Effector memory CD8-positive, alpha-beta T cell (primary cell): ENCODE measurements at places on chromosomes 3 and 15.
A peak's percentile ranks its signal among the peaks of the same experiment; 100 is the strongest.

DNA sequence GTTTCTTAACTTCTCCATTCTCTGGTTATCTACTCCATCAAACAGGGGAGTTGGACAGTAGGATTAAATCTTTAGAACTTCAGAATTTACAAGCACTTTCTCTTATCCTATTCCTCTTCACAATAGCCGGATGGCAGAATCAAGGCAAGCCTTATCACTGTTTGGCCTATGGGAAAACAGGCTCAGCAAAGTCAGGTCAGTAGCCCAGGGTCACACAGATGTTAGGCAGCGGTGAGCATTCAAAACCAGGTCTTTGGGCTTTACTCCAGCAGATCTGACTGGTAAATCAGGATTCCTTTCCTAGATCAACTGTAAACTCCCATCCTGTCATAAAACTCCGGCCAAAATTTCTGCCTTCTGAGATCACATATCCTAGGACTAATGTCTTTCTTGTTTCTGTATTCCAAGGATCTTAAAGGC lies 258.4 kb downstream of the OPA1 start:
- DNase-seq = no peak

- DNase-seq = no peak
Observed at GRCh38 chr3:133568294-133569014, 5.0 kb upstream of the CDV3 start.

GRCh38 chr3:59845386-59845785 lies 795.6 kb upstream of the CFAP20DC start:
- DNase-seq = no peak

- no peak for DNase-seq
Observed at GRCh38 chr3:123026565-123027291, 835 bp downstream of the SEMA5B start.

DNA sequence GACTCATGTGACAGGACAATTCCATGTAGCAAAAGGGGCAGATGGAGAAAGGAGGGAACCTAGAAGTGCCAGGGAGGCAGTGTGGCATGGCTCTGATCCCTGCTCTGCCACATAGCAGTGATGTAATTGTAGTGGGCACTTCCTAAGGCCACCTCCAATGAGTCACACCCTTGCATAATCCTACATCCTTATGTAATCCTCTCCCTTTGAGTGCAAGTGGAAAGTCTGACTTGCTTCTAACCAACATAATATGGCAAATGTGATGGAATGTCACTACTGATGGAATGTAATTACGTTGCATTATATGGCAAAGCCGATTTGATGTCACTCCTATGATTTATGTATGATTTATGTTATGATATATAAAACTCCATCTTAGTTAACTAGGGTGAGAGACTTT lies 72.9 kb upstream of the ATP2C1 start:
- DNase-seq = no peak

- no peak for DNase-seq
Observed at GRCh38 chr3:177150970-177151627, 46.2 kb downstream of the TBL1XR1 start.

DNA sequence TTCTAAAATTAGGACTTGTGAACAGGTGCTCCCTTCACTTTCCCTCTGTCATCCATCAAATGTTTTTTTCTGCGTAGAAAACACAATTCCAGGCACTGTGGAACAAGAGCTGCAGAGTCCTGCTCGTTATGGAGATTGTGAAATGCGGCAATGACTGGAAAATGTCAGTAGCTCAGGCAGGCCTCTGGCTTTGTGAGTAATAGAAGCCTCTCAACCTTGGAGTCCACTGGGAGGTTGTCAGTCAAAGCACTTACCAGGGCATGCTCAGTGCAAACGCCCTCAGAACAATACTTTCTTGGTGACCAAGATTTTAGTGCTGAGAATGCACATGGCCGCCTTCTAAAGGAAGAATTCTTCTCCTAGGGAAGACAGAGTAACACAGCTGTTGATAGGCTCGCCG lies 26.7 kb upstream of the MED12L start:
- no peak for DNase-seq

- no peak for DNase-seq
Observed at GRCh38 chr3:14434126-14434497, 31.7 kb downstream of the SLC6A6 start.

DNA sequence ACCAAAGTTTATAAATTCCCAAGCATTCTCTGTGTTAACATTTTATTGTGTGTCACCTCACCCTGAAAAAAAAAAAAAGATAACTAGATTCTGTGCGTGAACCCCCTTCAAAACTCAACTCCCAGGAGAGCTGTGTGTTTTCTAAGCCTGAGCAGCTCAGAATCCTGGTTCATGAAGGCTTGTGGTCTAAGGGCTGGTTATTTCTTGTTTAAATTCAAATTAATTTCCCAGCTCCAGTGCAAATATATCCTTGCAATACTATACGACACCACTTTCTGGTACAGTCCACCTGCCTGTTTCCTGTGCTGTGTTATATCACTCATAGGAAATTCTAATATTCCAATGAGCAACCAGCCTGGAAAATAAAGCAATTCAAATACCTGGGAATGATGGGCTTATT lies 23.4 kb upstream of the MYZAP start:
- no peak for DNase-seq

- DNase-seq = no peak
Observed at GRCh38 chr15:29740692-29741311, 81.5 kb downstream of the TJP1 start.

GRCh38 chr3:172065967-172066762 lies 26.8 kb downstream of the FNDC3B start:
- DNase-seq = no peak

- DNase-seq = no peak
Observed at GRCh38 chr3:98972720-98973119, 71.2 kb upstream of the DCBLD2 start.

GRCh38 chr3:51696954-51697353 lies 9.9 kb upstream of the GRM2 start:
- no peak for DNase-seq

- no peak for DNase-seq
Observed at GRCh38 chr3:10335190-10335738, 14.4 kb upstream of the SEC13 start.

DNA sequence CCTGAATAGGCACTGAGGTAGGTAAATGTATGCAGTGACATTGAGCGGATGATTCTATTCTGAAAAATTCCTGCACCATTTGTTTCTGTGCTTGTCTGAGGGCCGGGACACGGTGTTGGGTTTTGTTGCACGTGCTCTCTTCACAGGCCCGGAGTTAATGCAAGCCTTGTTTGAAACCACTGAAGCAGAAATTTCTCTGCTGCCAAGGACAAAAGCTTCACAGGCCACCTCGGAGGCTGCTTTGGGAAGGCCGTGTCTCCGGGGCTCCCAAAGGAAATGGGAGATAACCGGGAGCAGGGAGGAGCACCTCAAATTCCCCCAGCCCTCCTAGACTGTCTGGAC lies 179.4 kb downstream of the OPA1 start:
- DNase-seq = no peak

- DNase-seq = no peak
Observed at GRCh38 chr3:87949189-87949878, 109.5 kb downstream of the CGGBP1 start.

GRCh38 chr15:77122576-77122975 lies 51.7 kb upstream of the TSPAN3 start:
- no peak for DNase-seq

- no peak for DNase-seq
Observed at GRCh38 chr3:4174791-4175190, 128.4 kb upstream of the SETMAR start.

- no peak for DNase-seq
Observed at GRCh38 chr3:186719945-186720739, 3.0 kb downstream of the KNG1 start.

GRCh38 chr3:148992027-148992634 lies 791 bp downstream of the GYG1 start:
- peak; percentile 35 for DNase-seq

- no peak for DNase-seq
Observed at GRCh38 chr3:29169451-29169850, 111.4 kb upstream of the RBMS3 start.

- no peak for DNase-seq
Observed at GRCh38 chr3:181721046-181721875, 9.5 kb downstream of the SOX2 start.

DNA sequence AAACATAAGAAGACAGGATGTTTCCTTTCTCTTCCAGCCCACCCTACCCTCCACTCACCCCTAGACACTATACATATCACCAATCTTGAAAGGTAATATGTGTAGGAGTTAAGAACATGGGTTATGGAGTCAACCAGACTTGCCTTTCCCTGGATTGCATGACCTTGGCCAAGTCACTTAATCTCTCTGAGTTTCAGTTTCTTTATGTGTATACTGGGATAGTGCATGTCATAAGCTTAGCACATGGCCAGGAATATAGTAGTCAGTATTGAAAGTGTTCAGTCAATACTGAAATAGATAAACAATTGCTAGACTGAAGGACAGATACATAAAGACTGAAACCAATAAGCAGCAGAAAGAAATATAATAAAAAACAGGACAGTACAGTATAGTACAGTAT lies 283.2 kb upstream of the STT3B start:
- no peak for DNase-seq

DNA sequence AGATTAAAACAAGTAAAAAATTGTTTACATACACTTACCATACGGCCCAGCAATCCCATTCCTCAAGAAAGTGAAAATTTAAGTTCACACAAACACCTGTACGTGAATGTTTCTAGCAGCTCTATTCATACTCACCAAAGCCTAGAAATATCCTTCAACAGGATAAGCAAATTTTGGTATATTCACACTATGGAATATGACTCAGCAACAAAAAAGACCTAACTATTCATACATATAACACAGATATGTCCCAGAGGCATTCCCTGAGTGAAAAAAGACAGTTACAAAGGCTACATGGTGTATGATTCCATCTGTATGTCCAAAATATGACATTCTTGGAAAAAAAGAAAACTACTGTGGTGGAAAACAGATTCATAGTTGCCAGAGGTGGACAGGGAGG lies 40.1 kb upstream of the THUMPD3 start:
- no peak for DNase-seq

DNA sequence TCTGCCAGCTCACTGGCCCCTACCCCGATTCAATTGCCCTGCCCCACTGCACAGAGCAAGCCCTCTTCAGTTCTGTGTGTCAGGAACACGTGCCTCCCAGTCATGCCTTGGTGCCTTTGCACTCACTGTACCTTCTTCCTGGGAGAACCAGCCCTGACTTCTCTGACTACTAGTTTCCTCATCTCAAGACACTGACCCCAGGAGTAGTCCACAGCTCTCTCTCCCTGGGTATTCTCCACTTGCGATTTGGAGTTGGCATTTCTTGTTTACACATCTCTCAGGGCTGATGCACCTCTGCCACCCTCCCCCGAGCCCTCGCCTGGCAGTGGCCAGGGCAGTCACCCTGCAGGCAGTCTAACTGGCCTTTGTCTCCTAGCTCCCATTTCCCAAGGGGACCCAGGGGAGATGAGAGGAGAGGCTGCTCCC lies 5.7 kb downstream of the CISH start:
- no peak for DNase-seq

DNA sequence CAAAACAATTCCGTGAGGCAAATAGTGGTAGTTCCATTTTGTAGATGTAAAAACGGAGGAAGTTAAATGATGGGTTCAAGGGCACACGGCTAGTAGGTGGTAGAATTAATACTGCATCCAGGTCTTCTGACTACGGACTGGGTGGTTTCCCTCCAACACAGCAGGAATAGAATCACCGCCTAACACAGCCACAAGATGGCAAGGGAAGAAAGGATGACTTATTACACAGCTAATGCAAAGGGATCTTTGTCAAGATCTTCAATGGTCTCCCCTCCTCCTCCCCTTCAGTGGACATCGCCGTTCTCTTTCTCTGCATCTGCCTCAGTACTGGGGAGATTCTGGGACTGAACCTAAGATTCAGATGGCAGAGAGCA lies 524 bp upstream of the TOPBP1 start:
- peak; percentile 11 for DNase-seq

DNA sequence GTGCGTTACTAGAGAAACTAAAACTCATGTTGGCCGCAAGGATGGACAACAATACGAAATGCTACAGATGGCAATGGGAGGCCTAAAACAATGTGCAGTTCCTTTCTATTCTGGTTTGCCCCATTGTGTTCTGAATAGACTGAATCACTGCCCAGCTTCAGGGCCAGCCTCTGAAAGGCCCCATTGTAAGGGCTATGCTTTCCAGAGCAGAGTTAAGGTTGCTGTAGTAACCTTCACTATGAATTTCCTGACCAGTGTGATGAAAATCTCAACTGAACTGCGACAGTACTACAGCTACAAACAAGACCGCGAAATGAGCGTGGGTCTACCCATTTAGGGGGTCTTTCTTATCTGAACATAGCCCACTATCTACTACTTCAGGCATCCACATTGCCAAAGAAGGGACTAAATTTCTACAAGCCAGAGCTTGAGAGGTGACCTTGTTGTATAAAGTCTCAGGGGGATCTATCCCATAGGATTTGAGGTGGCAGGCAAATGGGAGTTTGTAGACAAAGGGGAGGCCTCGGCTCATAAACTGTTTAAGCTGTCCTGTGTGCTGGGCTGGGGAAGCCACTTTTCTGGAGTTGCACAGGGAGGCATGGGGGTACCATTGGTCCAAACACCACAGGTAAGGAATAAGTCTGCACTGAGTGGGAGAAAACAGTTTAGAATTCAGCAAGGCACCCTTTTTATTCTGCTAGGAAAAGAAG lies 80.1 kb downstream of the MYO1E start:
- no peak for DNase-seq

- no peak for DNase-seq
Observed at GRCh38 chr15:71792521-71792920, 17.8 kb upstream of the NR2E3 start.

- DNase-seq = no peak
Observed at GRCh38 chr3:106850437-106850836, 526.8 kb upstream of the CCDC54 start.

- no peak for DNase-seq
Observed at GRCh38 chr15:31023841-31024240, 32.4 kb upstream of the MTMR10 start.

- no peak for DNase-seq
Observed at GRCh38 chr15:56077081-56077480, 83.7 kb upstream of the NEDD4 start.

GRCh38 chr15:38844736-38845135 lies 280.1 kb upstream of the RASGRP1 start:
- no peak for DNase-seq

DNA sequence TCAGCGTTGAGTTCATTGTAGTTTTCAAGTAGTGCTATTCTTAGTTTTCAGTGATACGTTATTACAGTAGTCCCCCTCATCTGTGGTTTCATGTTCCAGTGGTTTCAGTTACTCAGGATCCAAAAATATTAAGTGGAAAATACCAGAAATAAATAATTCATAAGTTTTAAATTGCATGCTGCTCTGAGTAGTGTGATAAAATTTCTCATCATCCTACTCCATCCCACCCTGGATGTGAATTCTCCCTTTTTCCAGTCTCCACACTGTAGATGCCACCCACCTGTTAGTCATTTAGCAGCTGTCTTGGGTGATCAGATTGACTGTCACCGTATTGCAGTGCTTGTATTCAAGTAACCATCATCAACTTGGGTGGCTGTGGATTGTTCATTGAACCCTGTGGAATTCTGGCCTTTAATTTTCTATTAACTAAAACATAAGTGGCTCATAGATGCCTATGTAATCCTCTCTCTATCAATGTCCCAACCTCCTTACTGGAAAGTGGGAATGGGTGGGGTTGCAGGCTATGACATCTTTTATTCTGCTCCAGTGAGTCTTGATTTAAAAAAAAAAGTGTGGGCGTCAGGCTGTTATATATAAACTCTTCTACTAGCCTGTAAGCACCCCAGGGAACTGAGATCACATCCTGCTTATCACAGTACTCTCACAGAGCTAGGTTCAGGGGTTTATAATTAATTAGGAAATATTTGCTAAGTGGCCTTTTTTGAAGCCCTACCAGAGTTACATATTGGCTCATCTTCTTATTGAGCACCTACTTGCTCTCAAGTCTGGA lies 97.5 kb downstream of the CFAP20DC start:
- no peak for DNase-seq
